Activated CD4-positive, alpha-beta T cell treated with anti-CD3 and anti-CD28 coated beads, Interleukin-10, Interleukin-2, amounts not matched to agents 100 ng/mL and 50 ng/mL, durations not matched to agents 16 hours and 8 hours (primary cell): ENCODE measurements at places on chromosomes 6 and 20.

DNA sequence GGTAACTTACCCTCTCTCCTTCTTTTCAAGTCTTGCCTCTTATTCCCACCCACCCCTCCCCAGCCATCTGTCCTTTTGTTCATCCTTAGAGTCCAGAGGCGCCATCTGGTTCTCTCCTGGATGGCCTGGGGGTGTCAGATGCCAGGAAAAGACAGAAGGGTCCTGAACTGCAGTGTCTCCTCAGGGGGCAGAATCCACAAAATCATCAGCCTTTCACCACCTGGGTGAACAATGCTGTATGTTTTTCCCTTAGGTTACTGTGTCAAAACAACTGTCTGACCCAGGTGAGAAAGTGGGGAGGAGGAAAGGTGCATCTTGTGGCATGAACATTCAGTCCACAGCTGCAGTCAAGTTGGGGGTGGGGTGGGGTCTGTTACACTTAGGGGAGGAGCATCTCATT, 47.9 kb upstream of the FYN start:
- DNase-seq = no peak

DNA sequence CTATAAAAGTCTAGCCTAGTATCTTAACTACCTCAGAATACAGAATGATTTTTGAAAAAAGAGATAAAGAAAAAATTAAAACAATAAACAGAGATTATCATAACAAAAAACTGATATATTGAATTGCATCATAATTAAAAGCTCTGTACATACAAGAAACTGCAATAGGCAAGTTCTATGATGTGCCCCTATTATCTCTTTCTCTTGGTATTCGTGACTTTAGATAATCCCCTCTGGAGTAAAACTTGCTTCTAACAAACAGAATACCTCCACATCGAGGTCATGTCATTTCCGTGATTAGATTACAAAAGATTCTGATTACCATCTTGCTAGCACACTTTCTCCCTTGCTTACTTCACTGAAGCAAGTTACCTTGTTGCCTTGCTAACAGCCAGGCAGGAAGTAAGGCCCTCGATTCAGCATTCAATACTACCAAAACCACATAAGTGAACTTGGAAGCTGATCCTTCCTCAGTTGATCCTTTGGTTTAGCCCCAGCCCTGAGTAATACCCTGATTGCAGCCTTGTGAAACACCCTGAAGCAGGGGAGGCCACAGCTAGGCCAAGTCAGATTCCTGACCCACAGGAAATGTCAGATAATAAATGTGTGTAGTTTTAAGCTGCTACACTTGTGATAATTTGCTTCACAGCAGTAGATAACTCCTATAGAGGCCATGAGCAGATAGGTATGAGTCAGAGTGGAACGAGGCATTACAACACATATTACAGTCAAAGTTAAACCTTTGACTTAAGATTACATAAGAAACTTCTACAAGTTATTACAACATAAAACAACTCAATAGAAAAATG, 53.7 kb upstream of the TMX4 start:
- DNase-seq = peak; percentile 11

GRCh38 chr6:4640139-4640538, 136.1 kb upstream of the CDYL start:
- DNase-seq = no peak

DNA sequence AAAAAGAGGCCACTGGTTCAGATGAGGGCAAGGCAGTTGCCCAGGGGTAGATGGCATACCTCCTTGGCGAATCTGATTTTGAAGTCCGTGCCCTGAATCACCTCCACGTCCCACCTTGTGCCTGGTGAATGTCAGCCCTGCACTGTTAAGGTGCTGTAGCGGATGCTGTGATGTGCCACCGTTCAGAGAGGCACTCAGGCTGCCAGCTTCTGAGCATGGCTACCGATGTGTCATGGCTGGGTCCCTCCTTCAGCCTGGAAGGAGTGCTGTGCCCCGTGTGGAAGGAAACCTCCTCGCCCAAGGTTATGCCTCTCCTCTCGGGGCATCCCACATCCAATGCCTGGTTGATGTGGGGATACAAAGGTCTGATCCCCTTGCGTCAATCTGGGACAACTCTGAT, 43.6 kb downstream of the UST start:
- DNase-seq = no peak

DNA sequence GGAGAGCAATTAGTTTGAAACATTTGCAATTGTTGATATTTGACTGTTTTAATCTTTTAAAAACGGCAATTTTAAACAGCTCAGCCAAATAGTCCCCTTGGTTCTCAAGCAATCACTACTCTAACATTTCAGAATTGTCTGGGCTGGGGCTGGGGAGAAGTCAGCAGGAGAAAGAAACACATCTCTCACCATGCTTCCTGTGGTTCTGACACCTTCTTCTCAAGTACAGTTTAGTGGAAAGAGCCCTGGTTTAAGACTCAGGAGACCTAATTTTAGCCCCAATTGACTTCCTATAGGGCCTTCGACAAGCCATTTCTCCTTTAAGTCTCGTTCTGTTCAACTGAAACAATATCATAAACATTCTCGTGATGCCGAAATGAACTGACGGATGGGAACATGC, 168.4 kb upstream of the CDYL start:
- DNase-seq = peak; percentile 32

- no peak for DNase-seq
Observed at GRCh38 chr6:8337147-8337546, 98.2 kb downstream of the SLC35B3 start.

DNA sequence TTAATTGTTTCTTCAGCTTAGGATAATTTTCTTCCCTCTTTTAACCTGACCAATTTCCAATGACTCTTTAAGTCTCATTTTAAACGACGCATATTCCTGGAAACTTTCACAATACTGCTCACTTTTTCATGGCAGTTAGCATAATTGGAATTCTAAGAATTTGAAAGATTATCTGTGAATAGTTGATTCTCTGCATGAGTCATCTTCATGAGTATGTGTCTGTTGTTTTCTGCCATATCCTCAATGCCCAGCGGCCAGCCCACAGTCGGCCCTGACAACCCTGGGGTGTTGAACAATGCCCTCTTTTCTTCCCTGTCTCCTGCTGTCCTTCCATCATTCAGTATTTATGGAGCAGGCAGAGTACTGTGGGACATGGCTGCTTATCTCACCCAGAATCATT, 554.2 kb downstream of the CDH26 start:
- no peak for DNase-seq

DNA sequence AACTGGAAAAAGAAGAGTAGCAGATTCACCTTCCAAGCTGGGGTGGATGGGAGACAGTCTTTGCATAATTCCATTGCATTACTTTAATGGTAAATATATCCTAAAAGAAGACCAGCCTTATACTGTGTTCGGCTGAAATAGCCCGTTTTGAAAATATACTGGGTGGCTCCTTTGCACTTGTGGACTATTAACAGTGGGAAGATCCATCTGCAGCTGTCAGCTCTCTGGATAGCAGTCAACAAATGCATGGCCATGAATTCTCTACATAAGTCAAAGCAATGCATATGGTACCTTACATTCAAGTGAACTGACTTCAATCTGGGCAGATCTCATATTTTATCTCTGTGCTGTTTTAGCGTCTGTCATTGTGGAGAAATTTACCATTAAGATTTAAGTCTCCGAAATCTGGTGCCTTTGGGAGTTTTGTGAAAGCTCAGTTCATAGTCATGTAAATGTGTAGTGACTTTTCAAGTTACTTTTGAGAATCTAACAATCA, 400.6 kb upstream of the RNF217 start:
- DNase-seq = no peak

GRCh38 chr6:37550191-37550831, 50.6 kb upstream of the CCDC167 start:
- no peak for DNase-seq

DNA sequence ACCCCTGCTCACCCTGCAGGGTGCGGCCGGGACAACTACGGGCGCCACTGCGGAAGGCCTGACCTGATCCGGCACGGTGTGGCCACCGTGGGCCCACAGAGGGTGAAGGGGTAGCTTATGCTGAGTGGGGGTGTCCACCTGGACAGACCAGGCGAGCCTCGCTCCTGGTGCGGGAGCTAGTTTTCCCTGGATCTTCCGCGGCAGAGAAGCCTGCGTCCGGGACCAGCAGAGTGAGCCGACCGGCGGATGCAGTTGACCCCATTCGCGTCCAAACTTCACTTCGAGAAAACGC, 38.2 kb downstream of the NCR2 start:
- DNase-seq = no peak

- DNase-seq = no peak
Observed at GRCh38 chr6:53645859-53646258, 19.7 kb downstream of the KLHL31 start.

- no peak for DNase-seq
Observed at GRCh38 chr20:3199976-3200755, 4.3 kb downstream of the DDRGK1 start.

DNA sequence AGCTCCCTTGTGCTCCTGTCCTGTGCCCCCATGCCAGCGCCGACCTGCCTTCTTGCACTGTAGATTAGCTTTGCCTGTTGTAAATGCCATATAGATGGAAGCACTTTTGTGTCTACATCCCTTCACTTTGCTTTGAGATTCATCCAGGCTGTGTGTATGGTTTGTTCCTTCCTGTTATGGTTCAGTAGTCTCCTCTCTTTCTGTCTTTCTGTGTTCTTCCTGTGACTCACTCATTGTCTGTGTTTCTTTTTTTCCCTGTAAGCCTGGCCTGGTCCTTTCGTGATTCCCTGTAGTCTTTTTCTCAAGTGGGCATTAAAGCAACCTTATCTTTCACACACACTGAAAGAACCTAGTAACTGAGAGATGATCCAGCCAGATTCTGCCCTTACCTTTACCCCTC, 66.6 kb downstream of the JARID2 start:
- no peak for DNase-seq

- DNase-seq = no peak
Observed at GRCh38 chr6:126056355-126057004, 70.1 kb downstream of the TRMT11 start.

DNA sequence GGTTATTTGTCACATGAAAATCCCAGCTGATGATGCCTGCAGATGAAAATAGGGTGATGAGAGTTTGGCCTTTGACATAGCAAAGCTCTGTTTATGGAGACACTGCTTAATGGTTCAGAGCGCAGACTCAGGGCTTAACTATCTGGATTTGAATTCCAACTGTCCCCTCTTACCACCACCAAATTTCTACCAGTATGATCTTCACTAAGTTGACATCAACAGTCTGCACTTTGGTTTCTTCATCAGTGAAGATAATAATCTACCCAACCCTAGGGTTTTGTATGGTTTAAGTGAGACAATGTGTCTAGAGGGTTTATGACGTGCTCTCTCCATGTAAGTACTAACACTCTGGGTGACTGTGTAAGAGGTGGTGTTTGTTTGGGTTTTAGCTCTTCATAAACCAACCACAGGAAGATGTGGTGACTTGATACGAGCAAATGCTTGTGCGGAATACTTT, 151.4 kb upstream of the TNFAIP3 start:
- DNase-seq = peak; percentile 74

GRCh38 chr6:133886104-133886775, 2.7 kb upstream of the TCF21 start:
- no peak for DNase-seq

GRCh38 chr20:40144581-40144980, 544.5 kb downstream of the MAFB start:
- no peak for DNase-seq

DNA sequence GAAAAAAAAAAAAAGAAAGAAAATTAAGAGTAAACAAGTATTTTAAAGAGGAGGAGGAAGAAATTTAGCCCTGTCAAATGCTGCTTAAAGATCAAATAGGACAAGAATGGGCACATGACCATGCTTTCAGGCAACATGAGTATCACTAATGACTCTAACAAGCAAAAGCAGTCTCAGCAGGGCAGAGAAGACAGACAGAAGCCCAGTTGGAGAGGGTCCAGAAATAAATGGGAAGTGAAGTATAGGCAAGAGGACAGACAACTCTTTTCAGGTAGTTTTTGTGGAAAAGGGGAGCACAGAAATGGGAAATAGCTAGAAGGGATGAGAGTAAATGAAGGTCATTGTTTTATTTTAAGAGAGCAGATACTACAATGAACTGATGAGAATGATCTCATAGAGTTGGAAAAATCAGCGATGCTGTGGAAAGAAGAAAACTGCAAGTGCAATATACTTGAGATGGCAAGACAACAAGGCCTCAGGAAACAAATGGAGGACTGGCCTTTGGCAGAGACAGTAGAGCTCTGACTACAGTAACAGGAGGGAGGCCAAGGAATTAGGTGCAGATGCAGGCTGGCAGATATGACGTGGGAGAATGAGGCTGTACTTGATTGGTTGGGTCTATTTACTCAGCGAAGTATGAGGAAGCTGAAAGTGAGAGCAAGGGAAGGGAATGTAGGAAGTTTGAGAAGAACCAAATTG, 40.3 kb downstream of the KIF6 start:
- no peak for DNase-seq

- peak; percentile 23 for DNase-seq
Observed at GRCh38 chr6:68343901-68344300, 291.2 kb upstream of the ADGRB3 start.

DNA sequence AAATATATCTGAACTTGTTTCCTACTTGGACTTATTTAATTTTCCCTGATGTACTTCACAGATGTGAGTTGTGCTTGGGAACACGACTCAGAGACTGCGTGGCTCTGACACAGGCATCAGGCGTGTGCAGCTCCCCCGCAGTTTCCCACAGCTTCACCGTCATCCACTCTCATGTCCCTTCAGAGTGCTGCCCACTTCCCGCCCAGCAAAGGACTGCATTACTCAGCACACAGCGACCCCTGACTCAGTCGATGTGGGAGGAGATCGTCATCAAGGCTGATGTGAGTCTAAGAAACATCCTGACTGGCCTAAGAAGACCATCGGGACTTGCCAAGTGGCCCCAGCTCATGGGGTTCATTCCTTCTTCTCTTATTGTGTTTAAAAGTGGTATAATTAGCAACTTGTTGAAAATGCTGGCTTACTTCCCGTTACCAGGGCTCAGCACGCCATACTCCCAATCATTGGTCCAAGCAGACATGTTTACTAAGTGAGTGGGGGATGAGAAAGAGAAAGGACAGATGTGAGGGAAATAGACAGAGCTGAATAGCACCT, 539.4 kb upstream of the JARID2 start:
- DNase-seq = peak; percentile 62

- DNase-seq = no peak
Observed at GRCh38 chr20:48772183-48772976, 55.4 kb downstream of the PREX1 start.

GRCh38 chr6:85449388-85449817, 480 bp upstream of the NT5E start:
- DNase-seq = peak; percentile 38

GRCh38 chr6:132567566-132567965, 2.6 kb upstream of the TAAR6 start:
- no peak for DNase-seq

DNA sequence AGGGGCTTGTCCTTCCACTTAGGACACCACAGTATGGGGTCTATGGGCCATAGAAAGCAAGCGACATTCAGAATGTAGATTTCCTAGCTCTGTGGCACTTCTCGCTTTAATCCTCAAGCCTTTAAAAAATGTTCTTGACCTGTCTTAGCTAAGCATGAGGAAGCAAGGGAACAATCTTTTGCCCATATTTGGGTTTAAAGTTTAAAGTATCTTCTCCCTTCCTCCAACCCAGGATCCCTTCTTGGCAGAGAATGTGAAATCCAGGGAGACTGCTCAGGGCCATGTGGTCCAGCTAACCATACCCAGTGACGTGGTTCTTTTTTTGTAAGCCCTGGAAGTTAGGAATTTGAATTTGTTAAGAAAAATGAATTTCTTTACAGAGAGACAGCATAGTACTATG, 289.9 kb downstream of the BTBD9 start:
- no peak for DNase-seq

GRCh38 chr6:82072751-82073150, 174.8 kb downstream of the IBTK start:
- DNase-seq = no peak

- no peak for DNase-seq
Observed at GRCh38 chr6:148827416-148828045, 80.7 kb downstream of the UST start.
